ENCODE measurements at places on chromosomes 13 and 19. TPM values are rescaled to one million over a fixed set of nuclear protein-coding genes. Genes with fewer than 3 reads are reported as not detected.

DNA sequence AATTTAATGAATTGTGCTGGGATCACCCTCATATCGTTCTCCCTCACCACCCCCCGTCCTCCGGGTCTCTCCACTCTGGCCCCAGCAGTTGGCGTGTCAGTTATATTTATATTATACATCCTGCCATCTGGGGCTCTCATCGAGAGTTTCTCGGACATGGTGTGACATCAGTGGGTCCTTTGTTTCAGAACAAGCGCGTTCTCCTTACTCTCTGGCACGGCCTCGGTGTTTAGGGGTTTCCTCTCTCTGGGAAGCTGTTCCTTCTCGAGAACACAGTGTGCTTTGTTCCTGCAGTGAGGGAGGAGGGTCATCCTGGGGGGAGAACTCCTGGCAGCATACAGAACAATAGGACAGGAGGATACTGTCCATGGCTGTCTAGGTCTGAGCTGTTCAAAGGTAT is 9.8 kb upstream of the MCF2L start:
- DNase-seq = no peak

The FGF9 gene
- 0.72 TPM for polyA plus RNA-seq

The CGB1 gene
- not detected for polyA plus RNA-seq

The ZNF69 gene
- 0.34 TPM for polyA plus RNA-seq

The IL17D gene
- 5.6 TPM for polyA plus RNA-seq
